IMR-90 (cell line): ENCODE measurements at places on chromosomes 5 and 9. TPM values are rescaled to one million over a fixed set of nuclear protein-coding genes. Genes with fewer than 3 reads are reported as not detected.

Gene SLC35A4
- polyA plus RNA-seq, result 66.4 and 69.7 TPM in 2 replicates

GRCh38 chr5:42785756-42786155 is 25.9 kb downstream of the SELENOP start:
- no peak for DNase-seq

Gene FOCAD
- polyA plus RNA-seq, result 21.2 and 28.8 TPM in 2 replicates

GRCh38 chr9:3447788-3448187 is 78.0 kb downstream of the RFX3 start:
- no peak for DNase-seq

Gene AFF4
- polyA plus RNA-seq, result 26.0 and 27.3 TPM in 2 replicates

GRCh38 chr9:33106827-33107621 is 30.6 kb upstream of the SMU1 start:
- DNase-seq, result peak; percentile 89

Gene PCDHA1
- polyA plus RNA-seq, result 0.05 and 0.07 TPM in 2 replicates
